ENCODE measurements at places on chromosomes 13 and 19.
A peak's percentile ranks its signal among the peaks of the same experiment; 100 is the strongest.

DNA sequence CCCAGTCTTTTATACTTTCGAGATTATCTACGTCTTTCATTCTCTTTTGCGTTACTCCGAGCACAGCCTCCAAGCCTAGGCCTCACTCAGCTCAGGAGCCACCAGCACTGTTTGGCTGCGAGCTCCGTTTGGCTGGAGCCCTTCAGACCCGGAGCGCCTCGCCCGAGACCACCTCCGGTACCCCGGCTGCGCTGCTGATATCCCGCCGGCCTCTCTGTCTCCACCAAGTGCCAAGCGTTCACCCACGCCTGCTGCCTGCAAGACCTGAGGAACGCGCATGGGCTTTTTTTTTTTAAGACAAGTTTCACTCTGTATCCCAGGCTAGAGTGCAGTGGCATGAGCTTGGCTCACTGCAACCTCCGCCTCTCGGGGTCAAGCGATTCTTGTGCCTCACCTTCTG is 14.1 kb upstream of the ZNF177 start:
- no peak overlapping the region for H3K4me3 ChIP-seq
- no peaks in the 10 kb centered on the region for H3K4me1 ChIP-seq
- H3K36me3 ChIP-seq = peaks cover 39% of the 10 kb centered on the region
- ATAC-seq = no peak

DNA sequence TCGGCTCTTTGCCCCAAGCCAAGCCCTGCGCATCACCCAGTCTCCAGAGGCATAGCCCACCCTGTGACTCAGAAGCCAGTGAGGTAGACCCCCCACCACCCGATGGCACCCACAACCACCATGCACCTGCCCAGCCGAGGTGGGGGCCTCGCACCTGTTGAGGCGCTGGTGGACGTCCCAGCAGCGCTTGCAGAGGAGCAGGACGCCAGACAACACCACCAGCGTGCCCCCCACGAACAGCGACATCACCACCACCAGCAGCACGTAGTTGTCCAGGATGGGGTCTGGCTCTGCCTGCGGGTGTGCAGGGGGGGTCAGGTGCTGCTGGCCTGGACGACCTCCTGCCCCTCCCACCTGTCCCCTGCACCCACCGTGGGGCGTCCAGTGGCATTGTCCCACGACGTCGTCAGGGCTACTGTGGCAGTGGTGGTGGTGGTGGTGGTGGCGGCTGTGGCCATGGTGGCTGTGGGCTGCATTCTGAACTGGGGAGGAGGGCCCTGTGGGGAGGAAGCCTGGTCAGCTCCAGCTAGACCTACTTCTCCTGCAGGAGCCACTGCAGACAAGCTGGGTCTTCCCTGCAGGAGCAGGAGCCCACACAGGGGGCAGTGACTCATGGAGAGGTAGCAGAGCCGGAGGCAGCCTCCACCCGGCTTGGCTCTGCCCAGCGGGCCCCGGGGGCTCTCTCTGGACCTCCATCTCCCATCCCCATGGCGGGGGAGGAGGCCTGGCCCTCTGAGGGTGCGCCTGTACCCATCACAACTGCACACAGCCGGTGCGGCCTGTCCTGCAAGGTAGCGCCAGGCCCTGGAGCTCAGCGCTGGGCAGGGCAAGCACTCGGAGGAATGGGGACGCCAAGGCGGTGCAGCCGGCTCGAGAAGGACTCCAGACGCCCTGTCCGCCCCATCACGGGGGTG is 1.9 kb downstream of the CBARP start:
- H3K36me3 ChIP-seq = peaks cover 6% of the 10 kb centered on the region
- no peak for ATAC-seq
- H3K27me3 ChIP-seq = peaks cover 5% of the 10 kb centered on the region
- peak overlapping the region; percentile 19 for H3K4me3 ChIP-seq
- peaks cover 6% of the 10 kb centered on the region for H3K4me1 ChIP-seq

GRCh38 chr13:40651866-40652587 is 14.4 kb downstream of the FOXO1 start:
- peaks cover 23% of the 10 kb centered on the region for H3K36me3 ChIP-seq
- no peaks in the 10 kb centered on the region for H3K27me3 ChIP-seq
- peaks cover 68% of the 10 kb centered on the region for H3K4me1 ChIP-seq
- ATAC-seq = no peak
- H3K4me3 ChIP-seq = peak overlapping the region; percentile 88
- H3K27ac ChIP-seq = peak overlapping the region; percentile 96

DNA sequence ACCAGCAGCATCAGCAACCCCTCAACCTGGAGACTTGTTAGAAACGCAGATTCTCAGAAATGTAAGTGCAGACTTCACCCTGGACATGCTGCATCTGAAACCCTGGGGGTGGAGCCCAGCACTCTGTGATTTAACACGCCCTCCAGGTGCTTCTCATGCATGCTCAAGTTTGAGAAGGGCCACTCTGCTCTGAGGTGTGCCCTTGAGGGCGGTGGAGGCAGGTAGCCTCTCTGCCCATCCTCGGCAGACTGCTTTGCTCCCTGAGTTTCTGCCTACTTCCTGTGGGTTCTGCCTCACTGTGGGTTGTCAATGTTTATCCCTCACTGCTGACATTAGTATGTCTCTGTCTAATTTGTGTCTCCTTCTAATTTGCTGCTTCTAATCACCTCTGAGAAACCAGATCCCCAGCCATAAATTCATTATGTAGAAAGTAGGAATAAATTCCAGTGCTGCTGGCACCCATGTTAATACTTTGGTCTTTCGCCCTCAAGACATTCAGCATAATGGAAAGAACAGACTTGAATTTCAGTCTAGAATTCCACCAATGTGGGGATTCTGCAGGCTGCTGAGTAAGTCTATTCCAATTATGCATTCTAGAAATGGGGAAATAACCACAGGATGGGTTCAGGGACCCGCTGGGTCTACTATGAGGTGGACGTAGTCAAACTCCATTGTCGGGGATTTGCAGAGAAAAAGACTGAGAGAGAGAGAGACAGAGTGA is 51.3 kb upstream of the CYSLTR2 start:
- no peak overlapping the region for H3K27ac ChIP-seq
- H3K36me3 ChIP-seq = no peaks in the 10 kb centered on the region
- no peaks in the 10 kb centered on the region for H3K4me1 ChIP-seq
- no peak overlapping the region for H3K4me3 ChIP-seq

Measured in activated T-helper 17 cell treated with anti-CD3 and anti-CD28 coated beads, Interleukin-2, amount 50 U/mL, for 72 hours (primary cell).